ENCODE measurements at places on chromosomes 5 and 9.

- peak; percentile 79 for DNase-seq
Measured at GRCh38 chr5:55344392-55344992, 36.7 kb downstream of the MTREX start.

DNA sequence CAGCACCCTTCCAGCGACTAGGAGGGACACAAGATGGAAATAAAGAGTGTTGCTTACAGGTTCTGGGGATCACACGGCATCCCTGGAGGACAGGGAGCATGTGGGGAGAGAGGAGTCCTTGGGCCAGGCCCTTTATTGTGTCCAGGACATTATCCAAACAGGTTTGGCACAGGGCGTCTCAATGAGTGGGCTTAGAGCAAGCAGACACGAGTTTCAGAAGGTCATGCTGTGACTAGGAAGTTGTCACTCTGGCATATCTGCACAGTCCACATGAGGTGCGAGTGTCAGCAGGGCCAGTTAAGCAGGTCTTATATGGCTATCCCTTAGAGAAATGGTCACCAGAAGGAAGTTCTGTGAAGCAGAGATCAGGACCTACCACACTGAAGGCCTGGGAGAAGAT, 174.5 kb upstream of the OTULINL start:
- DNase-seq: no peak

DNA sequence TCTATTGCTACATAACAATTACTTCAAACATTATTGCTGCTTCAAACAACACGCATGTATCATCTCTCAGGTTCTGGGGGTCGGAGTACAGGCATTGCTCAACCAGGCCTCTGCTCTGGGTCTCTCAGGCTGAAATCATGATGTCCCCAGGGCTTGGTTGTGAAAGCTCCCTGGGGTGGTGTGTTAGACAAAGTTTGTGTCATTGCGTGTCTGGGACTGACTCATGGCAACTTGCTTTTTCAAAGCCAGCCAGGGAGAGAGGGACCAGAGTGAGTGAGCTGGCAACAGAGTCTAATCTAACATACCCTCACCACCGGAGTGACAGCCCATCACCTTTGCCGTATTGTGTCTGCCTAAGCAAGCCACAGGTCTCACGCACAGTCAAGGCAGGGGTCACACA, 259.2 kb upstream of the NFIL3 start:
- DNase-seq: peak; percentile 39

GRCh38 chr5:111447822-111448221, 64.5 kb downstream of the STARD4 start:
- DNase-seq: no peak

DNA sequence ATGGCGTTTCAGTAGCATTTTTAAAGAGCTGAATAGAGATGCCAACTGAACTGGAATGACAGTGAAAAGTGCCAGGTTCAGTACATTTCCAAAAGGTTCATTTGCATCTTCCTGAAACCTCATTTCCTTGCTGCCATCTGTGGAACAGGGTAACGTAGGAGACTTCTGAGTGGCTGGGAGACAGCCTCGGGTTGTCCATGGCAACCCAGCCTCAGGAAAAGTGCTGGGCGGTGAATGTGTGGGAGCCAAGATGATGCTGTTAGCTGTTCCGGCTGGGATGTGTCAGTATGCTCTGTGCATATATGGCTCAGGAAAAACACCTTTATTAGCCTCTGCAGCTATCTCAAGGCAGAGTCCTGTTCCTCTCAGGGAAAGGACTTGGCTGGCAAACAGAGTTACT, 87.5 kb downstream of the KLHL3 start:
- no peak for DNase-seq

DNA sequence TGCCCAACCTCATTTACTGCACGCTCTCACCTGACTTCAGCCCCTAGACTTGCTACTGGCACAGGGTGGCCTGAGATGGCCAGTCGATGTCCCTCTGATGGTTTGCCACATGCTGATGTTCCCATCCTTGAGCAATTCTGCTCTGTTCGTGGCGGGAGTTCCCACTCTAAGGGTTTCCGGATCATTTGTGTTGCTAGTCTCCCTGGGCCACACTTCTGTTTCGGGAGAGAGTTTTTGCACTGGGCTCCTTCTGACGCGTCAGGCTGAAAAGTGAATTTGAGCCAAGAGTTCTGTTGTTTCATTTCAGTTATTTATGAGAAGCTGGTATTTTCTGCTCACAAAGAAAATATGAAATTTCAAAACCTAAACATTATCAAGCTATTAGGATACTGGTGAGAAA, 597.7 kb downstream of the BNC2 start:
- DNase-seq: peak; percentile 28

DNA sequence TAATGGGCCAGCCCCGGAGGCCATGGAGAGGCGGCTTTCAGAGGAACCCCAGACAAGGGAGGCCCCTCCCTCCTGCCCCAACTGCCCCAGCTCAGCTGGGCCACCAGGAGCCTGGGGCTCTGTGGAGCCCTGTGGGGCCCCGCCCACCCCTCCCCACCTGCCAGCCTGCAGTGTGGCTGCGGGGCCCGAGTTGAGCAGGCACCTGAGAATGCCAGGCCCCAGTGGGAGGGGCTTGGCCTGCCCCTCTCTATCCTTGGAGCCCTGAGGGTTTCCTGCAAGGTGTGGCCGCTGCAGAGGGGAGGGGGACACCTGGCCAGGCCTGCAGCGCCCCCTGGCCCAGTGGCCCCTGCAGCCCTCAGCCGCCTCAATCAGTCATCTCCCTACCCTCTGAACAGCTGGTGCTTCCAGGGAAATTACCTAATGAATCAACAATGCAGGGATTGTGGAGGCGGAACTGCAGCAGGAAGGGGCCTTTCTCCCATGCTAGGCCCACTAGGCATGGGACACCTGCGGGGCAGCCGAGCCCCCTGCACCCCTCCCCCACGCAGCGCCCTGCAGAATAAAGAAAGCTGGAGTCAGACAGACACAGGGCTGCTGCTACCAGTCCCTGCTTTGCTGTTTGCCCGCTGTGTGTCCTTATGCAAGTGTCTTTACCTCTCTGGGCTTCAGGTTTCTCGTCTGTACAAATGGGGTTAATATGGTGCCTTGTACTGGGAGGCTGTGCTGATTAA, 48.0 kb downstream of the LMX1B start:
- no peak for DNase-seq

DNA sequence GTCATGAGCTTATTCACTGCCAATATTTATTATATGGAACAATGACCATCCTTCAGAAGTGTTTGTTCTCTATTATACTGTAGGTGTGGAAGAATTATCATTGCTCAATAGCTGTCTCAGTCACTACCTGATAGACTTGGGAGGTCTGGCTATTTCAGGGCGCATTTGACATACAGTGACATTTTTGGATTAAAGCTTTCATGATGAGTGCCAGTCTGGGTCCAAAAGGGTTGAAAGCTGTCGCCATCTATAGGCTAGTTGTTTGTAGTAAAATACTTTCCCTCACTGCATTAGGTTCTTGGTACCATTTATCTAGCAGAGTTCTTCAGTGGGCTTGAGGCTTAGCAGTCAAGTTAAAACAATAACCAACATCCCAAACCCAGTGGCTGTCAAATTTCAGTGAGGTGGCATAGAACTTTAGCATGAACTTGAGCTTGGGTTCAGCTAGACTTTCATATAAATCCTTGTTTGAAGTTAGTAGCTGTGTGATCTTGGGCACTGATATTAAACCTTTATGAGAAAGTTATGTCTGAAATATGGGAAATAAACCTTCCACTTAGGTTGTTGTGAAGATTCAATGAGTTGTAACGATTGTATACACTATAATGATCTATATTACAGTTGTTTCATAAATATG, 110.5 kb upstream of the CDKN2B start:
- DNase-seq: peak; percentile 68

DNA sequence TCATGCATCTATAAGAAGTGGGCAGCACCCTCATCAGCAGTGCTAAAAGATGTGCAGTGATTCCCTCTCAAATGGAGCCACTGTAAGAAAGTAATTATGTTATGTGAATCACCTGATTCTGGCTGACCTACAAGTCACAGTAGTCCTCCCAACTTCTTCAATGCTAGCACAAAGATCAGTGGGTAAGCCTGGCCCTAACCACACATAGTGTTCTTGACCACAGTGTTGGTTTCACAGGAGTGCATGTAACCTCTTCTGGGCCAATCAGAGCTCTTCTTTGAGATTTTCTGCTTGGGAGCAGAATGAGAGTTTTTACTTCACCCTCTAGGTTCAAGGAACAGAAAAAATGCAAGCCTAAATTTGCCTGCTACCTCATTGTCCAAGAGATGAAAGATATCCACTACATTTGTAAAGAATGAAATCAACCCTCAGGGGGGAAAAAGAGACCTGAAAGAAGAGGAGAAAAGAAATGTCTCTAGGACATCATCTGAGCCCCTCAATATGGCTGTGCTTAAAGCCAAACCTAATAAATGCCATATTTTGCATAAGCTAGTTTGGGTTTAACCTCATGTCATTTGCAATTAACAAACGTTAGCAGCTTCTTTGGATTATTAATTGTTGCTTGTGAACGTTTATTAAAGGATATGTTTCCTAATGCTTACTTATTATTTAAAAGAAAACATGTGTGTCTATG, 65.3 kb upstream of the ADRB2 start:
- no peak for DNase-seq

DNA sequence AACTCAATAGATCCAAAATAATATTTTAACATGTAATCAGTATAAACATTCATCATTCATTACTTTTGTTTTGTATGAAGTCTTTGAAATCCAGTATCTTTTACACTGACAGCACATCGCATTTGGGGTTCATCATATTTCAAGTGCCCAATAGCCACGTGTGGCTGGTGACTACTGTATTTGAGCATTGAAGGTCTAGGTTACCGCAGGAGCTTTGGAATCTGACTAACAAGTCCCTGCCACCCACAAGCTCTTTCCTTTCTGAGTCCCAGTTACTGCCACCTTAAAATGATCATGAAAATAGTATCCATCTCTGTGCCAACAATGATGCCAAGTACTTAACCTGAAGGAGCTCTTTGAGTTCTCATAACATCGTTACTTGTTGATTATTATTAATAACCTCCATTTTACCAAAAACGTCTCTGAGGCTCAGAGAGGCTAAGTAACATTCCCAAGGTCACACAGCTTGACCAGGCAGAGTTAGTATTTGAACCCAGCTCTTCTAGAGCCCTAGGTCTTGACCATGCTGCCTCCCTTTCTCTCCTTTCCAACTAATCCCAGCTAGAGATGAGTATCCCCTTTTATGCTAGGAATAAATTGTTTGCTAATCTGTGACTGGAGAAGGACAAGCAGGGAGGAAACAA, 24.2 kb downstream of the ARHGEF37 start:
- no peak for DNase-seq

DNA sequence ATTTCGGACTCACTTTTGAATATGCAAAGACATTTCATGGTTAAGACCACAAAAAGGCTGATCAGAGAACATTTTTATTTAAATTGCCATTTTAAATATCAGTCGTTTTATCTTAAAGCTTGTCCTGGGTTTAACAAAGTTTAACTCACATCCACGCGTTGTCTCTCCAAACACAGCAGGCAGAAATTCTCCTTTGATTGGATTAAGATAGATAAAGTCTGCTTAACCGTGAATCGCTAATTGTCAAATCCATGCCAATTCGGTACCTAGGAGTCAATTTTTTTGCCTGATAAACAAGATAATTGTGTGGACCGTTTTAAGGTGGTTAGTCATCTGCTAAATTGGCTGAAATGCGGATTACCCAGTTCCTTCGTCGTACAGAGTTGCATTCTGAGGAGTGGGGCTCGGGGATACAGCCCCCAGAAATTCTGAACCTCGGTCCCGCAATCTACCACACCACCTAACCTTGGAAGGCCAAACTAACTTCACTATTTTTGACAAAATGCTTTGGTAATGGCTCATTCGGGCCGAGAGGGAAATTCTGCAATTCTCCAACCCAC, 665 bp upstream of the BTF3 start:
- no peak for DNase-seq

DNA sequence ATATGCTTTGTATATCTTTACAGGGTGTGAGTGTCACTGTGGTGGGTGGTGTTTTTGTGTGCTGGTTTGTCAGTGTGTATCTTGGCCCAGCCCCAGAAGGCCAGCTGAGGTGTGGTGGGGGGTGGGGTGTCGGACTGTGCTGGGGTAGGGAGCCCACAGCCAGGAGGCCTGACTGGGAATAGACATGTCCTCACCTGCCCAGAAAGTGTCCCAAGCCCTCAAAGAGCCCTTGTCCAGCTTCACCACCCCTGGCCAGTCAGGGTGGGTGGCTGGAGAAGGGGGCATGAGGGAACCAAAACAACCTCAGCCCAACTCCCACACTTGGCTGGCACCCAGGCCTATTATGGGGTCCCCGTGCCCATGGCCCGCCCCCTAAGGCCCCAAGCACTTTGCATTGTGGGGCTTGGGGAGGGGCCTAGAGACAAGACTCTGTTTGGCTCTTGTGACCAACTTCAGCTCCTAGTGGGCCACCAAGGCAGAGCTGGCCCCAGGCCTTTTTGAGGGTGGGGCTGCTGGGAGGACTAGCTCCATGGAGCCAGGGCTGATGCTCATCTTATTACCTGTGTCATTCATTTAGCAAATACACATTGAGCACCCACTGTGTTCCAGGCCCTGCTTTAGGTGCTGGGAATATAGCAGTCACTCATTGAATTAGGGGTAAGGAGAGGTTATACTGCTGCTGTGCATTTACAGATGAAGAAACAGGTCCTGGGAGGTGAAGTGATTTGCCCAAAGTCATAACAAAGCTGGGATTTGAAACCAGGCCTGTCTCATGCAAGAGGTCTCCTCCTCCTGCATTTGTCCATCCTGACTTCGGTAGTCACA, 56.2 kb upstream of the PSD2 start:
- DNase-seq: no peak

Data from fibroblast of the aortic adventitia (primary cell).